ENCODE measurements at places on chromosomes 16 and 17.

- no peak for DNase-seq
Observed at GRCh38 chr17:66847704-66848103, 12.8 kb downstream of the CACNG5 start.

DNA sequence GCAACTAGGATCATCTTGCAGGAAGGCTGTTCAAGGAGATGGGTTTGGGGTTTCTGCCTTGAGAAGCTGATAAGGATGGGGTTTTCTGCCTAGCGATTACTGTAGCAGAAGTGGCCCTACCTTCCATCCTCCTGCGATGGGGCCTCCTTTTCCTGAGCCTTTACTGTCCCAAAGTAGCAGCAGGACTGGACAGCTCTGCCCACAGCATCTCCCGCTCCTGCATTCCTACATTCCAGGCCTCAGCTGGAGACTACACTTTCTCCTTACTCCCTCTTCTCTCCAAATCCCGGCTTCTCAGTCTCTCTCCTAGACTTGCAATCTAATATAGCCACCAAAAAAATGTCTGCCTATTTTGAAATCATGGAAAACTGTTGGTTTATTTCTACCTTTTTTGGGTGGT lies 355.4 kb downstream of the CA10 start:
- no peak for DNase-seq

DNA sequence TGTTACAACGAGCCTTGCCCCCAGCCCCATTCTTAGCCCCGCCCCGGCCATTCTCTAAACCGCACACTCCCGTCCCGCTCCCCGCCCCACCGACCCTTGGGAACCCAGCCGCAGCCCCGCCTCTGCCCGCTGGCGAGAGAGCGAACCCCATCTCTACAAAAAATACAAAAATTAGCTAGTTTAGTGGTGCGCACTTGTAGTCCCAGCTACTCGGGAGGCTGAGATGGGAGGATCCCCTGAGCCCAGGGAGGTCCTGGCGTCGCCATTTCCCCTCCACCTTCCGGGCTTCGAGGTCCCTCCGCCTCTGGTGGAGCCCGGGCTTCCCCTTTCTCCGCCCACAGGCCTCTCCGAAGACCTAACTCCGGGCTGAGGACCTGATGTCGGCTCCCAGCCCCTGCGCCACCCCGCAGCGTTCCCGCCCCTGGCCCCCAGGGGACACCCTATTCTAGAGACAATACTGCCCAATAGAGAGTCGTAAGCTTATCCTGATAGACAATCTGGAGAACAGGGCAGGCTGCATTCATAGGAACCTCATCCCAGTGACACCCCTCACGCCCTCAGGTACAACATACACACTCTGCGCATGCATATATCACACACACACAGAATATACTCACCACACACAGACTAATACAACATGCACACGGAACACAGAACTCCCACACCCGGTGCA lies 480 bp upstream of the PROCA1 start:
- DNase-seq = no peak

DNA sequence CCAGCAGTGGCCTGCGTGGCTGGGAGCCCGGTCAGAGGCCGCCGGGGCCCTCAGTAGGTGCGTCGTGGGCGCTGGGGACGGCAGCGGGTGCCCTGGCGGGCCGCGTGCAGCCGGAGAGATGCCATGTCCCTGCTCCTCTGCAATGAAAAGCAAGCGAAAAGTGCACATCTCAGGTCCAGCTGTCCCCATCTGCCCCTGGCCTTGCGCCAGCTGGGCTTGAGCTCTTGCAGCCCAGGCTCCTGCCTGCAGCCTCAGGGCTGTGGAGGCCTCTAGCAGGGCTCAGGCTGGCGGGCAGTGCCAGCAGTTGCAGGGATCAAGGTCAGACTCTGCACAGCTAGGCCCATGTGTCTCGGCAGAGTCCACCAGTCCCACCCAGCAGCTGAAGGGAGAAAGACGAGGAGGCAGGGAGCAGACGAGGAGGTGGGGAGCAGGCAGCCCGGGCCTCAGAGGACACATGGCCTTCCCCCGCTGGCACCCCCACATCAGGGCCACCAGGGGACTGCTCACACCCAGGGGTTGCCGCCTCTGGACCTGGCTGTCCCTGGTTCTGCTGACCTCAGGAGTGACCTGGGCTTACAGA lies 11.2 kb downstream of the SLC16A3 start:
- DNase-seq = no peak

- DNase-seq = no peak
Observed at GRCh38 chr17:54785643-54786268, 114.9 kb upstream of the TOM1L1 start.

DNA sequence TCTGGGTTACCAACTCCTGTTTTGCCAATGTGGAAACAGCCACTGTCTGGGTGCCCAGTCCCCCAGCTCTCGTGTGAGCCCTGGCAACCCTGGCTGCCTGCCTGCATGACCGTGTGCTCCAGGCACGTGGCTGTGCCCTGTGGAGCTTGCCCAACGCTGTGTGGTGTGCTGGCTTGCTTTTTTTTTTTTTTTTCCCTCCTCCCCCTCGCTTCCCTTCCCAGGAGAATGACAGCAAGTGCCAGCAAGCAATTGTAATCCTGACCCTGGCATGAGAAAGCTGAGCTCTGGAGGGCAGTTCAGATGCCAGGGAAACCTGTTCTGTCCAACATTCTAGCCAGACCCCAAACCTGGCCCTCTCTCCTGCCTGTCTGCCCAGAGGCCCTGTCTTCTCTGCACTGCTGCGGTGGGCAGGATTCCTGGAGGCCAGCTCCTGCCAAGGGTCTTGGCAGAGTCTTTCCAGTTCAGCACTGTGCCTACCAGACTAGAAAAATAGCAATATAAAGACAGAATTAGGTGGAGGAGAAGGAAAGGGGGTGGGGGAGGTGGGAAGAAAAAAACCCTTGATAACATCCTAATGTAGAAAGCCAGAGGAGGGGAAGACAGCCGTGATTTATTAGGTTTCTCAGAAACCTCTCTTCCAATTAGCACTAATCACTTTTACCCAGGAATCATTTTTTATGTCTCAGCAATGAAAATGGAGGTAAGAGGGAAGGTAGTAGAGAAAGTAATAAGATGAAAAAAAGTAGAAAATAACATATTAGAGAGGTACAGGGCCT lies 9.0 kb downstream of the HLF start:
- DNase-seq = peak; percentile 48

DNA sequence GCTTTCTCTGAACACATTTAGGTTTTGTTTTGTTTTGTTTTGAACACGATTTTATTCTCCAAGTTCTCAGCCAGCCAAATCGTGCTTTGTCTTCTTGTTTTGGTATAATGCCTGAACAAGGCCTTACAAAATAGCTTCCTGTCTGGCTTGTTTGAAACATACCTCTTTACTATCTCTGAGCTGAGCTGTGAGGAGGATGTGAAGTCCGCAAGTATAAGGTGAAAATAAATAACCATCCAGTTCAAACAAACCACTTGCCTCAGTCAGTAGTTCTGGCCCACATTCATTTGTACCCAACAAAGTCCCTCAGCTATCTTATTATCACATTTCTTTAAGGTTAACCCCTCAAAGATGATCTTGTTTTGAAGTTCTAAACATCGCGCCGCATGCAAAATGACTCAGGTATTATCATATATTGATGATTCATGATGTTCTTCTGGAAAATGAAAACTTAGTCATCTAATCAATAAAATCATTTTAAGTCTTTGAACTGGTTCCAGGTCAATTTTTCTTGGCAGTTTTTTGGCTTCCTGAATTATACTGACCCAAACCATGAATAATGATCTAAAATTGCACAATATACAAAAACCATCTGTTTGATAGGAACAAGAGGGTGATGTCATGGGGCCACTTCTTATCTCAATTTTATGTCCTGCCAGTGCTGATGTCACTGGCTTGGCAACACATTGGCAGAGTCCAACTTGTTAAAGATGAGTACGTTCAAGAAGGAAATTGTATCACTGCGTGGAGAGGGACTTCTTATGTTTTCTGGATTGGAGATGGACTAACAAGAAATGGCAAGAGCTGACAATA lies 694.3 kb downstream of the KCNJ2 start:
- DNase-seq = no peak

DNA sequence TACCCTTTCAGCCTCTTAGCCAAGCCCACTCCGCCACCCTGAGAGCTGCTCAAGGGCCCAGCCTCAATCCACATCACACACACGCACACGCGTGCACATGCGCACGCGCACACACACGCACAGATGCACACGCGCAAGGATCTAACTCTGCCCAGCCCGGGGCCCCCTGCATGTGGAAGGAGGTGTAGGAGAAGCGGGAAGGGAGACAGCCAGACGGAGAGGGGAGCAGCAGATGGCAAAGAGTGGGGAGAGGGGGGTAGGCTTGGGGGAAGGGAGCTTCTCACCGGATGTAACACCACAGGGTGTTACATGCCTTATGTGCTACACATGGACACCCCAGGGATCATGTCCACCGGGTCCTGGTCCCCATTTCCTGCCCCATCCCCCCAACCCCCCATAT lies 15.3 kb downstream of the DLG4 start:
- no peak for DNase-seq

GRCh38 chr17:57670769-57671569 lies 74.1 kb downstream of the CCDC182 start:
- no peak for DNase-seq

GRCh38 chr17:8124350-8125153 lies 646 bp upstream of the HES7 start:
- DNase-seq = no peak

GRCh38 chr17:77321649-77322513 lies 181.1 kb downstream of the SEC14L1 start:
- no peak for DNase-seq

- no peak for DNase-seq
Observed at GRCh38 chr16:15798671-15799070, 58.2 kb downstream of the MYH11 start.

DNA sequence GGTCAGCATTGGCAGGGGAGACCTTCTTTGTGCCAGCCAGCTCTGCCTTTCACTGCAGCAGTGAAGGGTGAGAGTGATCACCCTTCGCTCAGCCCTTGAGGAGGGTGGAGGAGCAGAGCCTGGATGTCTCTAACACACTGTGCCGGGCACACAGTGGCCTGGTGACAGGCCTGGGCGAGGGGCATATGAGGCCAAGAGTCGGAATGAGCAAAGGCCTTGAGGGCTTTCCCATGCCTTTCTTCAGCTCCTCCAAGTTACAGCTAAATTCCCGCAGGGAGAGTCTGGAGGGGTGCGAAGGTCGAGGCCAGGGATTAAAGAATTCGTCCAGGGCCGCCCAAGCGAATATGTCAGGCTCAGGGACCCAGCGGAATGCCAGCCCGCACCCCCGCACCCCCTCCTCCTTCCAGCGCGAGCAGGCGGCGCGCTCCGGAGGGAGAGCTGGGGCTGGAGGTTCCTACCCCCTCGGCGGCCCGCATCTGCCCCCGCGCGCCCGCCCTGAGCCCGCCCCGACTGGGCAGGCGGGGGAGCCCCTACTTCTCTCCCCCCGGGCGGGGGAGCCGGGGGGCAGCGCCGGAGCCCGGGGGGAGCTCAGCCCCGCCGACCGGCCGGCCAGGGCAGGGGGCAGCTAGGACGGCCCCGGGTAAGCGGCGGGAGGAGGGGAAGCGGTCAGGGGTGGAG lies at the start of gene RASL10B:
TSS of gene RASL10B (plus strand) at position 401 of the 678 bp plus-strand sequence. CDS start 3,546 bp downstream, outside the sequence.
- no peak for DNase-seq

DNA sequence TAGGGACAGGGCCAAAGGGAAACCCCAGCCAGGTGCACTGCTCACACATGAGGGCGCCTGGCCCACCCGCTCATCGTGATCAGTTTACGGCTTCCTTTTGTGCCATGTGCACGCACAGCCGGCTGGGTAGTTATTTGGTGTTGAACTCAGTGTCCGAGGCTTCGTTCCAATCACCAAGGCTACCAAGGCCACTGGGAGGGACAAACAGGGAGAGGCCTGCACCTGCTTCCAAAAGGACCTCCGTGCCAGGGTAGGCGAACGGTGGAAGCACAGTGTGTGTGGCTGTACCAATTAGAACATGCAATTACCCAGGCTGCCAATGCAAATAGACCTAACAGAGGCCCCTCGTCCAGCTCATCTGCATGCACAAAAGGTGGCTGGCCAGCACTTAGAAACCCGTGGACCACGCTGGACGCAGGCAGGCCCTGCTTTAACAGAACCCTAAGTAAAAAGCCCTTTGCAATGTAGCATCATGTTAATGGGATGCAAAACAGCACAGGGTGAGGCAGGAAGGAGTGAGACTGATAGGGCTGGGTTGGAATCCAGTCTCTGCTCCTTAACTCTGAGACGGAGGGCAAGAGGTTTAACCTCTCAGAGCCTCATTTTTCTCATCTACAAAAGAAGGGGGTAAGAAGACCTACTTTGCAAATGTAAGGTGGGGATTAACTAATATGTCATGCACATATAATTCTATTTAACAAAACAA lies 204.0 kb downstream of the XYLT1 start:
- no peak for DNase-seq

Measured in H54 (cell line).